Fibroblast of upper back skin (primary cell): ENCODE measurements at places on chromosomes 7 and 10.
A peak's percentile ranks its signal among the peaks of the same experiment; 100 is the strongest.

DNA sequence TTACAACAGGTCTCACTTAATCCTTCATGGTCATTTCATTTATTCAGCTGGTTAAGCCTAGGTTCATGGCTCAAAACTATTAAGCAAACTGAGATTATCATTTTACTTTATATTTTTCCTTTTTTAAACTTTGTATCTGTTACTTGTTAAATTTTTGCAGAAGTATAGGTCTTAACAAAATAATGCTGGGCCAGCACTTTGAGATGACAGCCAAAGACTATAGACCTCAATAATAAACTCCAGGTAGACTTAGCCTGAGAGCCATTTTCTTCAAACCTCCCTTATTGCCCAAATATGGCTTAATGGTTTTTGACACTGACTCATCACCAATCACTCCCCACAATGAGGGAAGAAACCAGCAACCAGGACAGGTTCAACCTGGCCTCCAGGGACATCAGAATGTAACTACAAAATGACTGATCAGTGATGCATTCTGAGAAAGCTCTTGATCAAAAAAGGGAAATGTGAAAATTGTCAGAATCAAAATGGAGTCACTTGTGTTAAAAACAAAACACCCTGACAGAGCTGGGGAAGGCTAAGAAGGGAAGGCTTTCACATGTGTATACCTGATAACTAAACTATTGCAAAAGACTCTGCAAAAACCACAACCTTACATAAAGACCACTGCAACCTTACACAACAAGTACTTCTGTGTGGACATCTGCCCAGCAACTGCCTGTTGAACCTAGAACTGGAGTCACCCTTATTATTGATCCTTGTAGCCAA, 2.1 kb upstream of the CCDC126 start:
- DNase-seq = peak; percentile 10

DNA sequence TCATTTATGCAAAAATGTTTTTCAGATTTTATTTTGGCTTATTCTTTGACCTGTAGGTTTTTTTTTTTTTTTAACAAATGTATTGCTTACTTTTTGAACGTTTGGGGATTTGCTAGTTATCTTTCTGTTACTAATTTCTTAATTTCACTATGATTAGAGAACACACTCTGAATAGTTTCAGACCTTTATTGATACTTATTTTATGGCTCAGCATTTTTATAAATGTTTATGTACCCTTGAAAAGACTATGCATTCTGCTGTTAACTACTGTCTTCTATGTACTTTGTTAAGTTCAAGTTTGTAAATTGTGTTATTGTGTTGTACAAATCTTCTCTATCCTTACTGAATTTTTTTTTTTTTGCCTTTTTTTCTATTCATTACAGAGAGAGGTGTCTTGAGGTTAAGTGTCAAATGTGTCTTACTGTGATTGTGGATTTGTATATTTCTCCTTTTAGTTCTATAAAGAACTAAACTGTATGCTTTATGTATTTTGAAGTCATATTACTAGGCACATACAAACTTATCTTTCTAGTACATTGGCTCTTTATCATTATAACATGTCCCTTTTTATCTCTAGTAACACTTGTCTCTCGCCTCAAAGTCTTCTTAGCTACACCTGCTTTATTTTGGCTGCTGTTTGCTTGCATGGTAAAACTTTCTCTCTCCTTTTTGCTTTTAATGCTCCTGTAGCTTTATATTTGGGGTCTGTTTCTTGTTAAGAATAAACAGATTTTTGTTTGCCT, 8.1 kb downstream of the MKLN1 start:
- no peak for DNase-seq

DNA sequence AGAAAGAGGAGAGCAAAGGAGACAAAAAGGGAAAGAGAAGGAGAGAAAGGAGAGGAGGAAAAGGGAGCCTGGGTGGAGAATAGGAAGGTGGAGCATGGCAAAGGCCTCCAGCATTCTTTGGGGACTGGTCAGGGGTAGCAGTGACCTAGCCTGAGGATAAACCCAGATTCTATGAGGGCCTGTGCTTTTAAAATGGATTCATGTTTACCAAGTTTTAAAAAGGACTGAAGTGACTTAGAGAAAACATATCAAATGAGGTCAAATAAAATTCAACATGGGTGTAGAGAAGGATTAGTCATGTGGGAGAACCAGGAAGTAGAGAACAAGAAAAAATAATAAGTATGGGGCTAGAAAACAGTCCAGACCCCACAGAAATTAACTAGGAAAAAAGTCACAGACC, 20.7 kb downstream of the CREB3L2 start:
- DNase-seq = no peak

DNA sequence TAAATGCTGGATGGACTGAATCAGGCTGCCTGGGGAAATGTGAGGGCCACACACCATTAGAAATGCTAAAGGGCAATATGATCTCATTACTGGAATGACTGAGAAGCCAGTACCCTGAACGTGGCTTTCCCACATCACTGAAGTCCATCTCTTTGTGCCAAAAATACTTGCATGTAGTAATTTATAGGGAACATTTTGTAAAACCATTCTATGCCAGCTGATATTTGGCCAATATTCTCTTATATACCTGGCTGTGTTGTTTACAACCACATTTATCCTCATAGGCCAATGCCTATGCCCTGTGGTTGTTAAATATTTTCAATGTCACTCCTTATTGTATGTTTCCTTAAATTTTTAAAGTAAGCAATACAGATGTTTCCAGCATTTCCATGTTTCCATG, 111.6 kb downstream of the C10orf90 start:
- DNase-seq = no peak

GRCh38 chr7:919924-920341, 34.5 kb downstream of the ADAP1 start:
- no peak for DNase-seq

DNA sequence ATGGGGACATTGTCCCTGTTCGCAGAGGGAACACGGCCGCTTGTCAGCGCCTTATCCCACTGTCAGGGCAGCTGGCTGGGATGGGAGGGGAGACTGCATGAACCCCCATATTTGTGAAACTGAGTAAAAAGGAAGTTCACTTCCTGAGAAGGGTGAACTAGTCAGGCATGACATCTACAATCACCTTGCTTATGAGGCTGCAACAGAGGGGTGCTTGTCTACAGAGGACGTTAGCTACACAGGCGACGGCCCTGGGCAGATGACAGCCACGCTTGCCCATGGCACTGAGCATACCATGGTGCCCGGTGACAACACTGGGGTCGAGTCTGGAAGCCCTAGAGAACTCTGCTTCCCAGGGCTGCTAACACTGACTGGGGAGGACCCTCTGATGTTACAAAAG, 46.0 kb upstream of the KDM7A start:
- DNase-seq = no peak

GRCh38 chr7:98869027-98869596, 702 bp downstream of the TMEM130 start:
- no peak for DNase-seq

DNA sequence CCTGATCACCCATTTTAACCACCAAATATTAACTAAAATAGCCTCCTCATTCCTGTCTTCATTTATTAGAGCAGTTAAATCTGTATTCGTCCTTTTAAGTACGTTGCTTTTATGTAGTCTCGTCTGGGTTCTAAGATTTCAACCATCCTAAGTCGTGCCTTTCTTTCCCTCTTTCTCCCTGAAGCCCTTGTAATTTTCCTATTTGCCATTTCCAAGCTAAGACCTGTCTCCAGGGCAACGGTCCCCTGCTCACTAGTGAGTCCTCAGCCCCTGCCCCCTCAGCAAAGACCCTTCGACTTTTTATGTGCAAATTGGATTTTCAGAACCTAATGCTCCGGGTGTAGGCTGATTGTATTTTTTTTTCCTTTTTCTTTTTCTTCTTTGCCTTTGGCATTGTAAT, 16.1 kb upstream of the MEST start:
- no peak for DNase-seq

DNA sequence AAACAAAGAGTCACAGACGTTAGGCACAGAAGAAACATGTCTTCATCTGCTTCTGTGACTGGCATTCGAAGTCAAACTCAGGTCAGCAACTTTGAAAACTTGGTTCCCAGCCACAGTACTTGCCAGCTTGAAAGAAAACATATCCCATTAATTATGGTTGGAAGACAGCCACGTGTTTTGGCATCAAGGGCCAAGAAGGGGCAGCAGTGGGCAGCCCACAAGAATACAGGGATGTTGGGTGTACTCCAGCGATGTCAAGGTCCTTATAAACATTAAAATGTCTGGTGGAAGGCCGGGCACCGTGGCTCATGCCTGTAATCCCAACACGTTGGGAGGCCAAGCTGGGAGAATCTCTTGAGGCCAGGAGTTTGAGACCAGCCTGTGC, 29.5 kb downstream of the JCAD start:
- no peak for DNase-seq

- DNase-seq = no peak
These were observed 186.5 kb downstream of the ELMO1 start for GRCh38 chr7:37262181-37262580.

DNA sequence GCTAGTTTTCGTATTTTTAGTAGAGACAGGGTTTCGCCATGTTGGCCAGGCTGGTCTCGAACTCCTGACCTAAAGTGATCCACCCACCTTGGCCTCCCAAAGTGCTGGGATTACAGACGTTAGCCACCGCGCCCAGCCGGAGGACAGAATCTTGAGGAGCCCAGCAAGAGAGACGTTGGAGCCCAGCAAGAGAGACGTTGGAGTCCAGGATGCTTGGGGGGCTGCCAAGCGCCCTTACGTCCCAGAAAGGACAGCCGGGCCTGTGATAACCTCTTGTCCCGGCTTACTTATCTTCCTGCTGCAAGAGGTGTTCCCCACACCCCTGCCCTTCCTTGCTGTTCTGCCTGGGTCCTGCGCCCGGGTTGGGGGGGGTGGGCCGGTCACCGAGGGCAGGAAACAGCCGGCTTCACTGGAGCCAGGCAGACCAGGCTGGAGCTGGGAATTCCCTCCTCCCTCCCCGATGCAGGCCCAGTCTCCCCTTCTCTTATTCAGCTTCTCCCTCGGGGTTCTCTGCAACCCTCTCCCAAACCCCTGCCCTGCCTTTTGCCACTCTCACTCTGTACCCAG, 1.9 kb upstream of the EPHB4 start:
- no peak for DNase-seq

DNA sequence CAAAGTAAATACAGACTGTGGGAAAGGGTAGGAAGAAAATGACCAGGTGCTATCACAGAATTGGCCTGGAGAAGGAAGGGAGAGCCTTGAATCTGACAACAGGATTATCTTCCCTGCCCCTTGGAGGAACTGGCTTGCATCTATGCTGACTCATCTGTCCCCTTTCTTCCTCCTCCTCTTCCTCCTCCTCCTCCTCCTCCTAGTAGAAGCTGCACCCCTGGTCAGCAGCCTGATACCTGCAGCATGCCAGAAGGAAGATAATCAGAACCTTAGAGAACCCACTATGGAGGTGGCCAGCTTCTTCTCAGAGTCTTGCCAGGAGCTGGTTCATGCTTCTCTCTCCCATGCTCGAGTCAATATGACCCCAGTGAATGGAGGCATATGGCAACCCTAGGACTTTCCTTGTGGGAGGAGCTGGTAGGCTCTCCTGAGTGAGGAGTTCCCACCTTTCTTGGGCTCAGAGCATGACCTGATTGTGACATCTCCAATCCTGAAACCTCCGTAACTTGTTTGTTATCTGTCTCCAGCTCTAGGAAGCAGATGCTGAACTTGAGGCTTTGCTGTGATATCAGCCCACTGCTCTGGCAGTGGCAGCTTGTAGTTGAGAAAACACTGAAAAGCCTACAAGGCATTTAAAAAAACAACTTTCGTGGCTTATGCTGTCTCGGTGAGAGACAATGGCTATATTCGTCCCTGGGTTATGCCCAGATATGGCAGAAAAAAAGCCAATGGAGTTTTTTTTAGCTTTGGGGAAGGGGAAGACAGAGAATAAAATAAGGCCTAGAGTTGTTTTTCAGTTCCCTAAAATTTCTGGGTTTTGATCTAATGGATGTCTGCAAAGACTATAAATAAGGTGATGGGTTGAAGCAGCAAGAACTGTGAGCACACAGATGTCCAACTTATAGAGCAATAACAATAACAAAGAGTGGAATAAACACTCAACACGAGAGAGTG, 60.6 kb downstream of the CDHR3 start:
- DNase-seq = no peak

DNA sequence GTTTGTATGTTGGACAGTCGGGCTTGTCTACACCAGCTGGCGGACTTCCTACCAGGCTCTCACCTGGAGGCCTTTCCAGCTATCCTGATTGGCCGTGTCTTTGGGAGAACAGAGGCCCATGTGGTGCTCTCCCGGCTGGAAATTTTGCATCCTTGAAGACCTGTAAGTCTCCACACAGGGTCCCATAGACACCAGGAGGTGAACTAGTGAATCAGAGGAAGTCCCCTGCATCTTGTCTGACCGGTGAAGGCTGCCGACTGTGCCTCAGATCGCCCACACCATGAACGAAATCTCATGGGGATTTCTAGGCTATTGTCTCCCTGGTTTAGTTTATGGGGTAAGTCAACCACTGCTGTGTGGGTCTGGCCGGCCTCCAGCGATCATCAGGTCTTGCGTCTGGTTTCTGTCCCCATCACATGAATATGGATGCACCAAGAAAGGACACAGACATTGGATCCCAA, 108.4 kb upstream of the LYZL2 start:
- no peak for DNase-seq

DNA sequence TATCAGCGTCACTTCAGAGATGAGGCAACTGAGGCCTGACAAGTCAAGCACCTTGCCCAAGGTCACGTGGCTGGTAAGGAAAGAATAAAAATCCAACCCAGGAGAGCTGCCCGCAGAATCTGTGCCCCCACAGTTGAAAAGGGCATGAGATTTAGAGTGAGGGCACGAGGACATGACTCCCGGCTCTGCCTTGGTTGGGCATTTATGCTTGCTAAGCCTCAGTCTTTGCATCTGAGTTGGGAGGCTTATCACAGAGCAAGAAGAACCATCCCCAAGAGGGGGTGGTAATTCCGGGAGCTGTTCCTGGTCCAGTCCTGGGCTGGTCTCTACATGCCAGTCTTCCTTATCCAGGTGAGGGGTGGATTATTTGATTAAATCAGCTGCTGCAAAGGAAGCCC, 37.3 kb downstream of the PLPP4 start:
- DNase-seq = no peak

DNA sequence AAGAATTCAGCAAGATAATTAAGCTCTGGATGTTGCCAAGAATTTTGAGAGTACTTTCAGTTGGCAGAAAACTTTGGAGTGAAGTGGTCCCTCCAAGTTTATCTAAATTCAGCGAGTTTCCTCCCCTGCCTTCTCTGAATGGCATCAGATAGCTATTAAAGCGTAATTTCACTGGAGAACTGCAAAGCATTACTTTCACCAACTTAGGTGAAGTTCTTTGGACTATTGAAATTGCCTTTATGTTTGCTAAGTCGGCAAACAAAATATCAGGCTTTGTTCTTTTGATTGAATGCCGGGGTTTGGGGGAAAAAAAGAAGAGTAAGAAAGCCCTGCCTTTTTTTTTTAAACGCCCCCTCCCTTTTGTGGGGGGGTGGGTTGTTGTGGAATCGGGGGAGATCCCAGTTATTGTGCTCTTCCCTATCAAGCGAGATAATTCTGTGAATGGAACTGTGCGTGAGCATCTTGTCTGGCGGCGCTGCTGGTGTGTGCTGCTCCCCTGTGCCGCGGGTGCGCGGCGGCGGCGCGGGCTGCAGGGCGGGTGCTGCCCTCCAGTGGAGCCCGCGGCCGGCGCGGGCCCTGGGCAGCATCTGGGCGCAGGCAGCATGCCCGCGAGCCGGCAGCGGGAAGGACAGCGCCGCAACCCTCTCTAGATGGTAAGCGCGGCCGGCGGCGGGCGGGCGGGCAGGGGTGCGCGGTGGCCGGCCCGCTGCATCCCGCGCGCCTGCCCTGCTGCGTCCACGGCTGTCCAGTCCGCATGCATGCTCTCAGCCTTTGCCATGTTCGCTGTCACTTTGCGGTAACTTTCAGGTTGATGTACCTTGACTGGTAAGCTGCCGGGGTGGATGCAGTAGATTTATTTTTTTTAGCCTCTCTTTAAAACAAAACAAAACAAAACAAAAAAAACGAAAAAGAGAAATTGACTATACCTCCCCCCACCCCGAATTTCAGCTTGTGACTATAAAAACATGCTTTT, 176.5 kb downstream of the TCF7L2 start:
- DNase-seq = peak; percentile 73
